ENCODE measurements at places on chromosomes 3 and 15.

- no peak for DNase-seq
Observed at GRCh38 chr3:37941608-37942508, 48.7 kb upstream of the VILL start.

DNA sequence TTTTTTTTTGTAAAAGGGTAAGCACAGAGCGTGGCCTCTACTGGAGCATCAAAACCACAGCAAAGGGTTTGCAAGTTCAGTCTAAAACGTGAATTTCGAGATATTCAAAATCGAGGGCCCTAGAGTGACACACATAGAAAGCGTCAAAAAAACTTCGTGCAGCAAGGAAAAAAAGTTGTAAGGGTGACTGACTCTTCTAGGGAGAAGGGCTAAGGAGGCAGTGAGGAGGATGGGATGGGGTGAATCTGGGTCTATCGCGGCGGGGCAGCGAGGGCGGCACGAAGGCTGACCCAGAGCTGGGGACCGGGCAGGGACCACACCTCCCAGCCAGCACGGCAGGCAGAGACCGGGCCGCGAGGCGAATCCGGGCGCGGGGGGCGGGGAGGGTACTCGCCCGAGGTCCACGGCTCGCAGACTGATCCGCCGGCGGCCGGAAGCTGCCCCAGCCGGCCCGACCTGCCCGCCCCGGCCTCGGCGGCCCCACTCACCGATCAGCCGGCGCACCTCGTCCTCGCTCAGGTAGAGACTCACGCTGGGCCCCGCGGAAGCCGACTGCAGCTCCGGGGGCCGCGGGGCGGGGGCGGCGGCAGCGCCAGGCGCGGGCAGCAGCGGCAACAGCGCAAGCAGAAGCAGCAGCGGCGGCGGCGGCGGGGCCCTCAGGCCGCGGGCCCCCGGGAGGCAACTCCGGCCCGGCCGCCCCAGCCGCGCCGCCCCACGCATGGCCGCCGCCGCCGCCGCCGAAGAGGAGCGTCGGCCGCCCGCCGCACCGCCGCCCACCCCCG is 533 bp downstream of the RYK start:
- no peak for DNase-seq

- no peak for DNase-seq
Observed at GRCh38 chr3:112389961-112390360, 57.0 kb downstream of the CD200 start.

GRCh38 chr15:63504979-63505841 is 817 bp downstream of the USP3 start:
- DNase-seq: peak; percentile 45

DNA sequence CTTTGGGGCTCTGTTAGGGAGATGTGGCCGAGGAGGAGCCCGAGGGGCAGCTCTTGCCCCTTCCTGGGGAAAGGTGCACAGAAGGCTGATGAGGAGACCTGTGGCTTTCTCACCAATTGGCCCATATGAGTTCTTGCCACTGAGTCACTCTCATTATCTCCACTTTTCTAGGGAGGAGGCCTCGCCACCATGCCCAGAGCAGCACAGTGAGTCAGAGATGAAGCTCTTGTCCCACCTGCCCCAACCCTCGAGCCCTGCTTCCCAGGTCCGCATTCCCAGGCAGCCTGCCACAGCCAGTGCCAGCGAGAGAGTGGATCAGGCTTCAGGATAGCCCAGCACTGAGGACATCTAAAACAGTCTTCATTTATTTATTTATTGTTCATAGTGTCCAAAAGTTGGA is 53.5 kb downstream of the AMOTL2 start:
- no peak for DNase-seq

- no peak for DNase-seq
Observed at GRCh38 chr3:2420919-2421318, 322.3 kb downstream of the CNTN4 start.

GRCh38 chr15:40823572-40824343 is 4.8 kb downstream of the PPP1R14D start:
- no peak for DNase-seq

GRCh38 chr3:145817870-145818483 is 343.0 kb downstream of the PLOD2 start:
- DNase-seq: no peak

DNA sequence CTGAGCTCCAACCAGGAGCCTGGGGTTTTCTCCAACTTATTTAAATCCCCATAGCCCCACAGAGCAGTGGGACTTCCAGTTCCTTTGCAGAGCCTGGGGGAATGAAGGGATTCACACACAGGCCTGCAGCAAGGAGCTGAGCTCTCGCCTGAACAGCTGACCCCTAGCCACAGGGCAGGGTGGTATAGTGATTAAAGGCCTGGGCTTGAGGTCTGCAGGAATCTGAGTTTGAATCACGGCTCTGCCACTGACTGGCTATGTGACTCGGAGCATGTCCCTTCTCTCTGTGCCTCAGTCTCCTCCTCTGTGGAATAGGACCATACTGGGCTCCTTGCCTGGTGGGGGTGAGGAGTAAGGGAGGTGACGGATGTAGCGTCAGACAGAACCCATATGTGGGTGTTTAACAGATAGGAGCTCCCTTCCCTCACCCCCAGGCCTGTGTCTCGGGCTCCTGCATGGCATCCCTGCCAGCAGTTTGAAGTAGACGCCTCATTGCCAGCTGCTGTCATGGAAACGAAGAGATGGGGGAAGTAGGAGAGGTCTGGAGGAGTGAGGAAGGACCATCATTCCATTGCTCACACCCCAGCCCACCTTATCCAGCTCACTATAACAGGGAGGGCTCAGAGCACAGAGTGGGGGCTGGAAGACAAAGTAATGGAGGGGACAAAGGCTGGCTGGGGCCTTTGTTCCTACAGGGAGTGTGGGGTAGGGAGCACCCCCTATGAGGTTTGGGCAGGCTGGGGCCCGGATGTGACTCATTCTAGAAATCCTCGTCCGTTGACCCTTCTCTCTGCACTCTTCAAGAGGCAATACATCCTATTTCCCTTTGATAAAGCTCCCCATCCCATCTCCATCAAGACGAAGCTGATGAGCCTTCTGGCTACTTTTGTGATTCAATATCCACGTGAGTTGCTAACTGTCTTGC is 14.8 kb downstream of the HRH1 start:
- DNase-seq: no peak

- DNase-seq: no peak
Observed at GRCh38 chr3:94172695-94173310, 109.9 kb downstream of the NSUN3 start.

- no peak for DNase-seq
Observed at GRCh38 chr15:33086500-33087121, 107.9 kb downstream of the FMN1 start.

- DNase-seq: no peak
Observed at GRCh38 chr15:73629798-73630429, 3.3 kb downstream of the NPTN start.

DNA sequence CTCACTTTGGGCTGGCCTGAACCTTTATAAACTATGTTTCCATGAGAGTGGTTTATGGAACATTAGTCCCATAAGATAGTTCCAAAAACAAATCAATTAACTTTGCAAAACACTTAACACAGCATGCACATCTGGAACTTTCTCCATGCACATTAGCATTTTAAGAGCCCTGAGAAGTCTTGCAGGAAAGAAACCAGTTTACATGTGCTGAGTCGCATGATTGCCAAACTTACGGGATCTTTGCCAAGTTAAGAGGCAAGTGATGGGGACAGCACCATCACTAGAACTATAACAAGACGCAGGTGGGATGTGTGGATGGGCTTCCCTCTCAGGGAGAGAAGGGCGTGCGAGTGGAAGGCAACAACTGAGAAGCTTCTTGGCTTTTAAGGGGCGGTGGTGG is 20.7 kb downstream of the ADAMTS9 start:
- DNase-seq: no peak

- DNase-seq: no peak
Observed at GRCh38 chr3:48141604-48142137, 46.5 kb downstream of the CDC25A start.

GRCh38 chr15:96232335-96232734 is 98.2 kb upstream of the NR2F2 start:
- no peak for DNase-seq

DNA sequence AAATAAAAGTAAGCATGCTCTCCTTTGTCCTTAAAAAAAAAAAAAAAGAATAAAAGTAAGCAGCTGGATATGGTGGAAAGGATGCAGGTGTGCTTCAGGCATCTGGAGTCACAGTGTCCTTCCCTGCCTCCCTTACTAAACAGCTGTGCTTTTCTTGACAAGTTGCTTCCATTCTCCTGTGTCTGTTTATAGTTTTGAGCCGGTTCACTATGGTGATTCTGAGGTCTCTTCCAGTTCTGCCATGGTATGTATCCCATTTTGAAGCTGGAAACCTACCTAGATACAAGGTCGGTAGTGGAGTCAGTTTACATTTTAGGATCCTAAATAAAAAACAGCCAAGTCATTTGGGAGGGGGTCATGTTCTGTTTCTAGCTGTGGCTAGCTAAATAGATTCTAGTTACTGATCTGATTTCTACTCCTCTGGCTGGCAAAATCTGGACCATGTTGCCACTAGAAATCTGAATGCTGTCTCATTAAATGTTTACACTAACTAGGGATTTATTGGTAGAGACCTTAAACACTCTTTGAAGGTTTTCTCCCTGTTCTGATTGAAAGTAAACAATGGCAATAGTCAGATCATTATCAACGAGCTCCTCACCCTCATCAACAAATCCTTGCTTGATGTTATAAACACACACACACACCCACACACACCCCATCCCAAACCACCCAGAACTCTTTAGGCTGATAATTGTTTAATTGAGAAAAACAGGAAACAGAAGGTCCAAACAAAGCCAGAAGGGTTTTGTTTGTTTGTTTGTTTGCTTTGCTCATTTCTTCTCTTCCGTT is 7.9 kb downstream of the TNFSF10 start:
- no peak for DNase-seq

GRCh38 chr15:48265135-48265534 is 59.0 kb downstream of the SLC12A1 start:
- no peak for DNase-seq

- no peak for DNase-seq
Observed at GRCh38 chr15:97517737-97518136, 442.8 kb upstream of the ARRDC4 start.

DNA sequence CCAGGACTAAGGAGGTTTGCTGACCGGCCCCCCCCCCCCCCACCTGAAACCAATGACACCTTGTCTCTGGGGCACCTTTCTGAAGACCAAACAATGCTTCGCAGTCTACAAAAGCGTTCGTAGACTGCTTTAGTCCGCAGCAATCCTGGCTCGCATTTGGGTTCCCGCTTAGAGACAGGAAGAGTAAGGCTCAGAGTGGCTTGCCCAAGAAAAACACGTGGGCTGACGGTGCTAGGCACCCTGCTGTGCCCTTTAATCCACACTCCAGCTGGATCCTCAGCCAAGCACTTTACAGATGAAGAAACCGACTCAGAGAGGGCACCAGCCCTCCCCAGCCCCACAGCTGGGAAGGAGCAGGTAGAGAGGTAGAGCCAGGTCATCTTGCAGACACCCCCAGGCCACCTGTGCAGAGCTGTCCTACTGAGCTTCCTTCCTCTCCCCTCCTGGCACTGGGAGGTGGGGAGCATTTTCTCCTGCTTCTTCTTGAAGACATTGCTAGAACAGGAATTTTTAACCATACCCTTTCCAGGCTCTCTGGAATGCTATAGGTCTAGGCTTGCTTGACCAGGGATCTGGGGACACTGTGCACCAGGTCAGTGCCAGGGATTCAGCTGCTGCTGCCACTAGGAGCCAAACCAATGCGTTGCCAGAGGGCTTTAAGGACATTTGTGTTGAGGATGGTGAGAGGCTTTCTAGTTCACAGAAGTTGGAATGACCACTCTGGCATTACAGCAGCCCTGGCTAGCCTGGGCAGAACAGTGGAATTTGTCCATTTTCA is 1.0 kb upstream of the KLF15 start:
- no peak for DNase-seq

DNA sequence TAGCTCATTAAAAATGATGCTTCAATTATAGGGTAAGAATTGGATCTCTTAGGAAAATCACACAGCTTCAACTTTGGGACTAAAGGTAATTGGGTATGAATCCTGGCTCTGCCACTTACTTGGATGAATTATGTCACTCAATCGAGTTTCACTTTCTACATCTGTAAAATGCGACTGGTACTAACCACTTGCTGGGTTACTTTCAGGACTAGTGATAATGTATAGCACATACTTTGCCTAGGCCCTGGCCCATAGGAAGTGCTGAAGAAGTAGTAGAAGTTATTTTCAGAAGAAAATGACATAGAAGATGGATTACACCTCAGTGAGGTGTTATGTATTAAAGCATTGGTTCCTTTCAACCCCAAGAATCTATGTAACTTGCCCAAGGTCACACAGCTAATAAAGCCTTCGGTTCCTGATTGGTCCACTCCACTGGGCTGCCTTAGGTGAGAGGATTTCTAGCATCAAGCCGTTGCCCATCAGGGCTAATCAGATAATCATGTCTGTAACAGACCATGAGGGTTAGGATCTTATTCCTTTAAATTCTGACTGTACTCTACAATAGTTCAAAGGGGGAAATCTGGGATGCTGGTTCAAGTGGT is 29.4 kb upstream of the AP4E1 start:
- DNase-seq: no peak

DNA sequence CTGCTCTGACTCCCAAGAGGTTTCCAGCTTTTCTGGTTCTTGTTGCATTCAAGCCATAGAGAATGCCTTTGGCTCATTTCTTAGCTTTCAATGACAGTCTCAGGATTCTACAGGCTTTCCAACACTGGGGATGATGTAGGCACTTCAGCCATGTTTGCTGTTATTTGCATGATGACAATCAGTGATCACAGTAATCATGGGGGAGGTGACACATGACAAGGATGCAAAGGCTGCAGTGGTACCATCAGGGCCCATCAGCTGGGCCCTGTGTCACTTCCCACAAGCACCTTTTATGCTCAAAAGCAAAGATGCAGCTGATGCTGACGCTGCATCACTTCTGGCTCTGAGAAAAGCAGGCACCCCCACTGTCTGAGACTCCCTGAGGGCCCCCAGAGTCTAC is 18.6 kb downstream of the EPHB1 start:
- no peak for DNase-seq

DNA sequence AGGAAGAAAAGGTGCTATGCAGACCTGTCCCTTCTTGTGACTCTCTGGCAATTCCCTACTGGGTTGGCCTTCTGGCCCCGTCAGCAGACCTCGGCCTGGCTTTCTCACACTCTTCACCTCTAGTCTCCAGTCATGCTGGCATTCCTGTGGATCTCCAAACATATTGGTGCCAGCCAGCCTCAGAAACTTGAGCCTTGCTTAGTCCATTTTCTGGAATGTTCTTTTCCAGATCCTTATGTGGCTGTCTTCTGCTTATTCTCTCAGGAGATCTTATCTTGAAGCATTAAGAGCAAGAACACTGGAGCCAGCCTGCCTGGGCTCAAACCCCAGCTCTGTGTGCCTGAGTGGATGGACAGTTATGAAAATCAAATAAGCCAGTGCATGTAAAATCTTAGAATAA is 88.2 kb upstream of the NTRK3 start:
- no peak for DNase-seq

DNA sequence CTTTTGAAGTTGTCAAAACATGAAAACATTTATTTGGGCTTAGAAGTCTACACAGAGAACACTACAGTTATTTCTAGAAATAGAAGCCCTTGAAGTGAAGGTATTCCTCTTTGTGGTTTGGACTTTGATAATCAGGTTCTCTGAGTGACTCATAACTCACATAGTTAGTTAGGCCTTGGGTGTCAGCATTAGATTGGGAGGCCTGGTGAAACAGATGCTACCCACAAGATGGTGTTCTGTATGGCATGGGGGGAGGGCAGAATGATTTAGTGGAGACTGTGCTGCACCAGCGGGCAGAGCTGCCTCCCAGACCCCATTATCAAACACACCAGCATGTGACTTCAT is 108.9 kb upstream of the ETV5 start:
- no peak for DNase-seq
